ENCODE measurements at places on chromosomes 3 and 15. TPM values are rescaled to one million over a fixed set of nuclear protein-coding genes. Genes with fewer than 3 reads are reported as not detected.
A peak's percentile ranks its signal among the peaks of the same experiment; 100 is the strongest.

- no peak overlapping the region for H3K27ac ChIP-seq
- H3K4me3 ChIP-seq = no peak overlapping the region
- DNase-seq = no peak
- no peaks in the 10 kb centered on the region for H3K27me3 ChIP-seq
- H3K4me1 ChIP-seq = peaks cover 2% of the 10 kb centered on the region
Measured at GRCh38 chr3:172323894-172324610, 124.2 kb downstream of the GHSR start.

GRCh38 chr15:86135041-86135440, 55.4 kb downstream of the AGBL1 start:
- no peaks in the 10 kb centered on the region for H3K36me3 ChIP-seq
- no peaks in the 10 kb centered on the region for H3K4me1 ChIP-seq
- no peak for DNase-seq
- H3K27ac ChIP-seq = no peak overlapping the region

GRCh38 chr15:34837246-34838016, 42.1 kb upstream of the ACTC1 start:
- DNase-seq = peak; percentile 48
- H3K27me3 ChIP-seq = no peaks in the 10 kb centered on the region
- peaks cover 2% of the 10 kb centered on the region for H3K4me1 ChIP-seq
- no peak overlapping the region for H3K4me3 ChIP-seq
- no peak overlapping the region for H3K27ac ChIP-seq

- H3K27ac ChIP-seq = peak overlapping the region; percentile 93
- peaks cover 24% of the 10 kb centered on the region for H3K36me3 ChIP-seq
- peaks cover 62% of the 10 kb centered on the region for H3K4me1 ChIP-seq
- H3K4me3 ChIP-seq = no peak overlapping the region
- H3K27me3 ChIP-seq = no peaks in the 10 kb centered on the region
Measured at GRCh38 chr3:58082047-58082446, 73.8 kb downstream of the FLNB start.

DNA sequence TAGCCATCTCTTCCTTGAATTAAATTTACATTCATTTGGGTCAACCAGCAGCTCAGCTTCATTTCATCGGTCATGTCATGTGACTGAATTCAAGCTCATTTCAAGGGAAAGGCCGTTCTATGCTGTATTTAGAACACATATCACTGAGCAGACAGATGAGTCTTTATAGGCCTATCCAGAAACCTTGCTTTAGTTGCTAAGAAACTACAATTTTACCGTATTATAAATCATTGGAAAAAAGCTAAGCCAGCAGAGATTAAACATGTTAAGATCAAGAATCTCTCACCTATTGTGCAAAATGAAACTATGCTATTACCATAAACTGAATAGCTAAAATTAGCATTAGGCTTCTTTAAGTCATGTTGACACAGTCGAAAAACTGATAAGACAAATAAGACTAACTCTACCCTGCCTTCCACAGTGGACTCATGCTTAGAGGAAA, 2.2 kb downstream of the NPTN start:
- no peak overlapping the region for H3K27ac ChIP-seq
- H3K4me1 ChIP-seq = peaks cover 31% of the 10 kb centered on the region
- no peaks in the 10 kb centered on the region for H3K27me3 ChIP-seq
- H3K4me3 ChIP-seq = peak overlapping the region; percentile 99

- H3K27me3 ChIP-seq = no peaks in the 10 kb centered on the region
- no peaks in the 10 kb centered on the region for H3K36me3 ChIP-seq
- H3K4me1 ChIP-seq = no peaks in the 10 kb centered on the region
- H3K4me3 ChIP-seq = no peak overlapping the region
Measured at GRCh38 chr3:65079560-65079959, 391.8 kb upstream of the ADAMTS9 start.

- H3K27ac ChIP-seq = no peak overlapping the region
- H3K4me3 ChIP-seq = no peak overlapping the region
- no peak for DNase-seq
- no peaks in the 10 kb centered on the region for H3K36me3 ChIP-seq
- H3K27me3 ChIP-seq = no peaks in the 10 kb centered on the region
- no peaks in the 10 kb centered on the region for H3K4me1 ChIP-seq
Measured at GRCh38 chr3:168501570-168501969, 405.8 kb upstream of the GOLIM4 start.

- DNase-seq = peak; percentile 49
- H3K27ac ChIP-seq = no peak overlapping the region
- no peaks in the 10 kb centered on the region for H3K27me3 ChIP-seq
- no peaks in the 10 kb centered on the region for H3K36me3 ChIP-seq
- H3K4me1 ChIP-seq = no peaks in the 10 kb centered on the region
- H3K4me3 ChIP-seq = no peak overlapping the region
Measured at GRCh38 chr3:156382458-156383346, 172.2 kb downstream of the SSR3 start.

DNA sequence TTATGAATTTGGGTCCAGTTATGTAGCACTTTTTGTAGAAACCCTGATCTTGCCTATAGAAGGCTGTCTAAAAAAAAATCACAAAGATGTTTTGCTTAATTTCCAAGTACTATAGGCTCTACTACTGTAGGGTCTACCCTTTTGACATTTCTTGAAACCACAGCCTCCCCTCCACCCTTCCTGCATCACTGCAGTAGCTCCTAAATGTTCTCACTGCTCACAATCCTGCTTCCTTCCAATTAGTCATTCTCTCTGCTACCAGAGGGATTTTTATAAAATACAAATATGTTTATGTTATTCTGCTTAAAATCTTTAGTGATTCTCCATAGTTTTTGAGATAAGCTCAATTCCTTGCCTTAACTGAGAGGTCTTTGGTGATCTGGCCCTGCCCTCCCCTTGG, 114.0 kb downstream of the CYP19A1 start:
- H3K36me3 ChIP-seq = no peaks in the 10 kb centered on the region
- peaks cover 27% of the 10 kb centered on the region for H3K4me1 ChIP-seq

GRCh38 chr3:33231756-33232465, 13.3 kb upstream of the SUSD5 start:
- no peak for DNase-seq
- peaks cover 25% of the 10 kb centered on the region for H3K27me3 ChIP-seq
- no peak overlapping the region for H3K4me3 ChIP-seq
- H3K27ac ChIP-seq = no peak overlapping the region
- H3K4me1 ChIP-seq = no peaks in the 10 kb centered on the region
- no peaks in the 10 kb centered on the region for H3K36me3 ChIP-seq

DNA sequence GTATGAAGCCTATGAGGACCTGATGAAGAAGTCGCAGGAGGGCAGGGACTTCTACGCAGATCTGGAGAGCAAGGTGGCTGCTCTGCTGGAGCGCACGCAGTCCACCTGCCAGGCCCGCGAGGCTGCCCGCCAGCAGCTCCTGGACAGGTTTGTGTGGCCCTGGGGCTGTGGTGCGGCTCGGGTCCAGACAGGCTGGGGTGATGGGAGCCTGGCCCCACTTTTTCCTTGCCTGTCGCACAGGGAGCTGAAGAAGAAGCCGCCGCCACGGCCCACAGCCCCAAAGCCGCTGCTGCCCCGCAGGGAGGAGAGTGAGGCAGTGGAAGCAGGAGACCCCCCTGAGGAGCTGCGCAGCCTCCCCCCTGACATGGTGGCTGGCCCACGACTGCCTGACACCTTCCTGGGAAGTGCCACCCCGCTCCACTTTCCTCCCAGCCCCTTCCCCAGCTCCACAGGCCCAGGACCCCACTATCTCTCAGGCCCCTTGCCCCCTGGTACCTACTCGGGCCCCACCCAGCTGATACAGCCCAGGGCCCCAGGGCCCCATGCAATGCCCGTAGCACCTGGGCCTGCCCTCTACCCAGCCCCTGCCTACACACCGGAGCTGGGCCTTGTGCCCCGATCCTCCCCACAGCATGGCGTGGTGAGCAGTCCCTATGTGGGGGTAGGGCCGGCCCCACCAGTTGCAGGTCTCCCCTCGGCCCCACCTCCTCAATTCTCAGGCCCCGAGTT, 29.0 kb downstream of the PTPN23 start:
- H3K27me3 ChIP-seq = no peaks in the 10 kb centered on the region
- H3K27ac ChIP-seq = no peak overlapping the region
- no peaks in the 10 kb centered on the region for H3K4me1 ChIP-seq

DNA sequence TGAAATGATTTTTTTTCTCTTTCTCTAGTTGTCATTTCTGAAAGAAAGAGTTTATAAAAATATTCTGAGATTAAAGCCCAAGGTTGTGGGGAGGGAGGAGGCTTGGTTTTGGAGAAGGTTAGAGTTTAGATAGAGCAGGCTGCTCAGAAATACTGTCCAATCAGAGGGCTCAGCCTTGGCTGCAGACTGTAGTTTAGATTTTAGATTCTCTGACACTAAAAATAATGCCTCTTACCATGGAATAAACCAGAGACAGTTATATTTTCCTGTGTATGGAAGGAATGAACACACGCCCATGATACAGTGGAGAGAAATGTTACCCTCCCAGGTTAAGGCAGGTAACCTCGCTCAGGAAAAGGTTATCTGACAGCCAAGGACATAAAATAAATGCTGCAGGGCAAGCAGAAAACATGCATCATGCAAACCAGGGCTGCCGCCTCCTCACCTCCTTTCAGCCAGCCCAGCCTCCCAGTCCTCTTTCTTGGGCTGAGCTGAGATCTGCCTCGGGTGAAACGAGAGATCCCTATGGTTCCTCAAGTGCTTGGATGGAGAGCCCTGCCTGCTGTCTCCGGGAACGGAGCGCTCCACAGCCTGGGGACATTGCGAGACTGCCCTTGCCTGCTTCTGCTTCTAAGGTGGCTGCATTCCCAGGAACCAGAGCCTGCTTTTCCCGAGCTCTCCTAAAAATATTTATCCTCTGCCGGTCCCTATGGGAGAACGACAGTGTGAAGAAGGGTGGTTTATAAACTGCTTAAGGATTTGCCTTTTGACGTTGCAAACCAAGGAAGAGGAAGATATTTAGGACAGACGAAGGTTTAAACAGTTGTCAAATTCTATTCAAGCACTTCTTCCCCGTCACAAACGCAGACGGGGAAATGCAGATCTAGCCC, 848 bp downstream of the NCEH1 start:
- no peaks in the 10 kb centered on the region for H3K27me3 ChIP-seq
- DNase-seq = peak; percentile 64
- H3K36me3 ChIP-seq = no peaks in the 10 kb centered on the region
- peaks cover 26% of the 10 kb centered on the region for H3K4me1 ChIP-seq
- peak overlapping the region; percentile 88 for H3K27ac ChIP-seq
- H3K4me3 ChIP-seq = peak overlapping the region; percentile 75

- H3K27me3 ChIP-seq = no peaks in the 10 kb centered on the region
- H3K36me3 ChIP-seq = no peaks in the 10 kb centered on the region
- no peaks in the 10 kb centered on the region for H3K4me1 ChIP-seq
- no peak for DNase-seq
- no peak overlapping the region for H3K27ac ChIP-seq
Measured at GRCh38 chr3:129747992-129748391, 141.5 kb upstream of the PLXND1 start.

DNA sequence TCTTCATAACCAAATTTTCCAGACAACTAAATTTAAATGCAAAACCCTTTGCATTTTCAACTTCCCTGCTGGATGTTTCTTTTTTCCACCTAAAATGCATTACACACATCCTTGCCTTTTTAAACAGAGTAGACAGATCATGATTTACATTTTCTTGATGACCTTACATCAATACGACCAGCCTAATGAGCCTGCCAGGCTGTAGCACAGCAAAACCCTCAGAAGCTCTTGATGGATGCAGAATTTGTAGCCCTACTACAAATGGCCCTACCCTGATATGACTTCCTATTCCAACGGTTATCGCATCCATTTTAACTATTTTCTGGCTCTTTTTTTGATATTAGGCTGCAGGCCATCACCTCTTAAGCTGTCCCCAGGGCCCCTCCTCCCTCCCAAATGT, 66.3 kb downstream of the NTRK3 start:
- H3K4me3 ChIP-seq = no peak overlapping the region
- no peak for DNase-seq
- no peaks in the 10 kb centered on the region for H3K27me3 ChIP-seq
- H3K36me3 ChIP-seq = no peaks in the 10 kb centered on the region

GRCh38 chr15:99957642-99958013, 224.4 kb upstream of the LYSMD4 start:
- no peaks in the 10 kb centered on the region for H3K4me1 ChIP-seq
- no peak overlapping the region for H3K27ac ChIP-seq
- no peaks in the 10 kb centered on the region for H3K36me3 ChIP-seq
- no peaks in the 10 kb centered on the region for H3K27me3 ChIP-seq
- no peak for DNase-seq

- H3K4me1 ChIP-seq = no peaks in the 10 kb centered on the region
- H3K27me3 ChIP-seq = no peaks in the 10 kb centered on the region
- no peaks in the 10 kb centered on the region for H3K36me3 ChIP-seq
- no peak overlapping the region for H3K27ac ChIP-seq
- DNase-seq = no peak
Measured at GRCh38 chr3:30221619-30222018, 384.8 kb upstream of the TGFBR2 start.

KBTBD8 gene
- total RNA-seq = 3.2 TPM

MYZAP gene
- total RNA-seq = 8.1 TPM

CKMT1B gene
- not detected for total RNA-seq

PRSS50 gene
- total RNA-seq = not detected

CHRM5 gene
- total RNA-seq = not detected

FBXL22 gene
- total RNA-seq = not detected

ROPN1 gene
- not detected for total RNA-seq

PP2D1 gene
- total RNA-seq = not detected

Data from endothelial cell of umbilical vein (primary cell).